ENCODE measurements at places on chromosomes 11 and 22.

- no peak for DNase-seq
These were observed 20.5 kb upstream of the CELSR1 start for GRCh38 chr22:46557736-46558480.

- DNase-seq, result no peak
These were observed 240.8 kb upstream of the MTNR1B start for GRCh38 chr11:92728628-92729027.

DNA sequence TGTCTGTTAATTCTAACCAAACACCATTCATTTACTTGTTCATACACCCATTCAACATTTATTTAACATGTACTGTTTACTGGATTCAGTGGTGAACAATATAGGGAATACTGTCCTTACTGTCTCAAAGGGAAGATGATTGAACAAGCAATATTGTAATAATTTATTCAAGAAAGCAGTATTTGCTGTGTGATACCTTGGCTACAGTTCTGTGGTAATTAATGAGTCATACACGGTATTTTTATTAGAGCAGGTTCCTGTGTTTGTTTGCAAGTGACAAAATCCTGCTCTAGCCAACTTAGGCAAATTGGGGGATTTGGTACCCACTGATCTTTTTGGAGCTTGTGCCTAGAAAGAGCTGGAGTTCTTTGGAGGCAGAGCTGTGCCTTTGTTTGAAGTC, 15.7 kb downstream of the PIH1D2 start:
- no peak for DNase-seq

DNA sequence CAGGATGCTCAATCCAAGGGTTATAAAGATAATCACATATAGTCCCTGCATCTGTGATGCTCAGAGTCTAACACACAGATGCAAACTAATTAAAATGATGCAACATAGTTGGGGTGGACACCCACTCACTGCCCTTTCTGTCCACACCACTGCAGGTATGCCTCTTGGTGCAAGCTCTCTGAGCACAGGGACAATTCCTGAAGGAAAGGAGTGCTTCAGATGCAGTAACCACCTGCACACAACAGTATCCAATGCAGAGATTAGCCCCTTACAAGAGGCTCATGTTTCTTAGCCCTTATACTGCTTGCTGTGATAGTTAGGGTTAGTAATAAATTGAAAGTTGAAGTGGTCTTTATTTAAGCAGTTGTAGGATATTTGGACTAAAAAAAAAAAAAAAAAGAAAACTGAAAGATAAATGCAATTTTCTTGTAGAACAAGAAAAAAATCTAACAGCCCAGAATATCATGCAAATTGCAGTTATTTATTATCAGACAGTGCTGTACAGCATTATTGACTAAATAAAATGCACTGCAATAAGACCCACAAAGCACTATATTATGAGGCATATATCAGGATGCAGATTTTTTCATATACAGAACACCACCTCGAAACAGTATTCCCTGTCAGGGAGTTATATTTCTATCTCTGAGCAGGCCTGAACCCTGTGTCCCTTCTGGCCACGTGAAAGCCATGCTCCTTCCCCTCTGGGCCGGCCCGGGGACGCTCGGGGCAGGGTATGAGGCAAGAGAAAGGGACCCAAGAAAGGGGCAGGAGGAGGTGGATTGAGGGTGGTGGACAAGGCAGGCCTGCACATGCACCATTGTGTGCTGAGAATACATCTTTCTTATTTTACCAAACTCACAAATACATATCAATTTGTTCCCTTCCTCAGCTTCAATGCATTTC, 260.2 kb downstream of the OPCML start:
- DNase-seq, result no peak

- DNase-seq, result no peak
These were observed 1.1 kb downstream of the OSBP start for GRCh38 chr11:59614277-59615119.

- no peak for DNase-seq
These were observed 3.5 kb downstream of the PHLDB1 start for GRCh38 chr11:118610773-118611432.

- DNase-seq, result no peak
These were observed 29.0 kb upstream of the FGF3 start for GRCh38 chr11:69848201-69848600.

GRCh38 chr11:33543823-33544222, 156.8 kb downstream of the C11orf91 start:
- DNase-seq, result no peak

DNA sequence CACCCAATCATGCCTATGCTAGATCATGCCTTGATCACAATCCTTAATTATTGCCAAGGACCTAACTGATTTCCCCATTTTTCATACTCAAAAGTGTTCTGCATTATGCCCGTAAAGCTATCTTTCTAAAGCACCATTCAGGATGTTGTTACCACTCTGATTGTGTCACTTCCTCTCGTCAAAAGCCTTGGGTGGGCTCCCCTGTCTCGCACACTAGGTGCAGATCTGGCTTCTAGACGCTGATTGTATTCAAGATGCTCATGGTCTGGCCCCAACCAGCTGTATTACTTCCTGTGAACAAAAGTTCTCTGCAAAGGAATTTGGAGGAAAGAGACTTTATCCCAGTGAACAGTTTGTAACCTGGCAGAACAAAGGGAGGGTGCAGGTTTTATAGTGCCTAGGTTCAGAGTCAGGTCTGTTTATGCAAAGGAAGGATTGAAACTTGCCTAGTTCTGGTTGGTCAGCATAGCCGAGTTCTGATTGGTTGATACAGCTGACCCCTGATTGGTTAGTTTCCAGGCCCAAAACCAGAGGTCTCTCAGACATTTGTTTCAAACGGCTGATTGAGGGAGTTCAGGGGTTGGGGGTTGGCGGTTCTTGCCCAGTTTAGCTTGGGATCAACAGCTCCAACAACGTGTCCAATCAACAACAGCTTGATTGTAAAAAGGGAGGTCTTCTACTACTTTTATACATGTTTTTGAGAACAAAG, 25.4 kb downstream of the ATG13 start:
- DNase-seq, result no peak

- no peak for DNase-seq
These were observed 24.0 kb downstream of the CBX7 start for GRCh38 chr22:39128508-39128907.

GRCh38 chr11:417652-418342, 3.0 kb upstream of the SIGIRR start:
- DNase-seq, result no peak

DNA sequence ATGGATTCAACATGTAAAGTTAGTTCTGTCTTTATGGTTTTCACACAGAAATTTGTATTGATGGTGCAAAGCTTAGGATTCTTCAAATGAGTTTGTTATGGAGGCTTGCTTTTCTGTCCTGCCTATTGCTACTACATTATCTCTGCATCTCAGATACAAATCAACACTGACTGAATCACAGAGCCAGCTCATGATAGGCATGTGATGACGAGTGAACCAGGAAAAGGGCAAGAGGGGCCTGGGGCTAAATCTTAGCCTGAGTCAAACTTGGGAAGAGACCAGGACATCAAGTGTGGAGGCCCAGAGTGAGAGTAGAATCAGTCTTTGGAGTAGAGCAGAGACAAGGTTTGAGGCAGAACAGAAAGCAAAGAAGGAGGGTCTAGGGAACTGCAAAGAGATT, 107.1 kb upstream of the CD44 start:
- DNase-seq, result no peak

DNA sequence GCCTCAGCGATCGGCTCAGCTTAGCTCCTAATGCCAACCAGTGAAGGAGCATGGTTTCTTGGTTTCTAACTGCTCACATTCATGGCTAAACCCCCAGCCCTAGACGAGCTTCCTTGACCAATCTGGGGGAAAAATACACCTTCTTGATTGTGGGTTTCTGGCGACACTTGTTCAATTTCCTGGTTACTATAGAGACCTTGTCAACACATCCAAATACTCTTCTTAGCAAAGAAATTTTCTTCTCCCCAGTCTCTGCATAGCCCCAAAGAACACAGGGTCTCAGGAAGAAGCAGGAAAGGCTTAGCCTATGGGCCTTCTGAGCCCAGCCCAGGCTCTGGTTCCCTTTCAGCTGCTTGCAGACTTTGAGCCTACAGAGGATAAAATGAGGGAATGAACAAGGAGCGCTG, 88.5 kb upstream of the SYT13 start:
- no peak for DNase-seq

DNA sequence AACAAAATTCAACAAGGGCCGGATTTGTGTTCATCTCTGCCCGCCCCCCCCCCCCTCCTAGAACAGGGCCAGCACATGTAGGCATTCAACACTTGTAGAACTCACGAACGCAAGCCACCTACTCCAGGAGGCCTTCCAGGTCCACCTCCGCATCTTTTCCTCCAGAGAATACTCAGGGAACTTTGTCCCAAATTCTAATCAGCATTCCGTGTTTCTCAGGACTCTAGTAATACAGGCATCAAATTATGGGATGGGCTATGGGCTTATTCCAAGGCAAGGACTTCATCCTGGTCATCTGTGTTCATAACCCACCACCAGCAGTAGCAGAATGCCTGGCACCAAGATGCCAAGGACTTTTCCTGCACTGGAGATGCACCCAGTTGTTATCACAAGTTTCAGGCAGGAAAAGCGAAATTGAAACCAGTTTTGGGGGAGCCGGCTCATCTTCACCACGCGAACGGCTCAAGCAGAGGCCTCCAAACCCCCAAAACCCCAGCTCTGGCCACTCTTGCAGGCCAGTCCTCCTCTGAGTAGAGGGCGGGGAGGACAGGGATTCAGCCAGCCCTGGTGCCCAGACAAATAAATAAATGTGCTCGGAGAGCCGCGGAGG, 462 bp downstream of the UBE2L6 start:
- DNase-seq, result no peak

GRCh38 chr11:15710580-15711275, 596.0 kb downstream of the INSC start:
- no peak for DNase-seq

GRCh38 chr11:61333550-61334433, 764 bp downstream of the TKFC start:
- DNase-seq, result no peak

- no peak for DNase-seq
These were observed 57.9 kb downstream of the SYTL2 start for GRCh38 chr11:85752890-85753581.

DNA sequence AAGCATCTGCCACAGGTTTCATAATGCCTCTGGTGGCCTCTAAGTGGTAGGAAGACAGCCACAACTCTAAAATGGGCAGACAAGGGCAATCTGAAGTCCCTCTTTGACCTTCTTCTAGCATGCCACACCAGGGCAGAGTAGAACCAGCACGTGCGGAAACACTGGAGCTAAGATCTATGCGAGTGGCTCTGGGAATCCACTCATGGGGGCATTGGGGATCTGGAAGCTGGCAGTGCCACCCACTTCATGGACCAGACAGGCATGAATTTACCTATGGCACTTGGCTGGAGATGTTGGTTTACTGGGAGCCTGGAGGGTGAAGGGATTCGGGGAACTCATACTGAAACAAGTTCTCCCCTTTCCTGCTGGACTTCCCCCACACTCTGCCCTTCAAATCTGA, 337.4 kb downstream of the MIAT start:
- DNase-seq, result no peak

DNA sequence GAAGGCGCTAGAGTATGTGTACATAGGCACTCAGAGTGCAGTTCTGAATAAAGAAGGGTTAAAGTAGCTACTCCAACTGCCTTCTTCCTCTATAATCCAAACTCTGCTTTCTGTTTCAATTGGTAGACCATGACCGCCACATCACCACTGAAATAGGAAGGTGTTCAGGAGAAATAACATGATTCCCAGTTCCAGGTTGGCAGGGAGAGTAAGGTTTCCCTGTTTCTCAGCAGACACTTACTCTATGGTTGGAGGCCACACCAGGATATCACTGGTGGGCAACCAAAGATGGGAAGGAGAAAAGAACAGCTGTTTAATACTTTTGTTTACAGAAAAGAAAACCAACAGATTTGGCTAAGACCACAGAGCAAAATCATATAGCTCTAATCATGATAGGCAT, 37.9 kb downstream of the PAK1 start:
- no peak for DNase-seq

DNA sequence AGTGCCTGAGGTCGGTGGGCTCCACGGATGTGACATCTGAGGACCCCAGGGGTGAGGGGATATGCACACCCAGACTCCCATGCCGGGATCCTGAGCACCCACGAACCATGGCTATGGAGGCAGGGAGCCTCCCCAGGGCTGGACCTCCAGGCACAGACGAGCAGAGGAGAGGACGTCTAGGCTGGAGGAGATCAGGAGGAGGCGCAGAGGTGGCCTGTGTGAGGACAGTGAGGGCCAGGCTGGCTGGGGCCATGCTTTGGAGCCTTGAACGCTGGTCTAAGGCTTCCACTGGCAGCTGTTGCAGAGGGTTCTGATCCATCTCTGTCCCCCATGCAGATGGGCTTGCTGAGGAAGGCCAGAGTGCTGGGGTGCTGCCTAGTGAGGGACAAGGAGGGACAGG, 29.0 kb downstream of the FGF4 start:
- DNase-seq, result no peak

GRCh38 chr11:3137486-3138177, 27.5 kb downstream of the OSBPL5 start:
- DNase-seq, result no peak

GRCh38 chr22:49531368-49531791, 296.3 kb downstream of the BRD1 start:
- no peak for DNase-seq

- no peak for DNase-seq
These were observed 91.0 kb upstream of the SHISAL1 start for GRCh38 chr22:44403602-44404329.
